ENCODE measurements at places on chromosomes 12 and 14.

GRCh38 chr12:124774054-124774461 lies 89.6 kb downstream of the SCARB1 start:
- H3K4me1 ChIP-seq = no peaks in the 10 kb centered on the region
- H3K27ac ChIP-seq = no peak overlapping the region
- no peak overlapping the region for H3K4me3 ChIP-seq
- H3K36me3 ChIP-seq = no peaks in the 10 kb centered on the region
- peaks cover 14% of the 10 kb centered on the region for H3K27me3 ChIP-seq

DNA sequence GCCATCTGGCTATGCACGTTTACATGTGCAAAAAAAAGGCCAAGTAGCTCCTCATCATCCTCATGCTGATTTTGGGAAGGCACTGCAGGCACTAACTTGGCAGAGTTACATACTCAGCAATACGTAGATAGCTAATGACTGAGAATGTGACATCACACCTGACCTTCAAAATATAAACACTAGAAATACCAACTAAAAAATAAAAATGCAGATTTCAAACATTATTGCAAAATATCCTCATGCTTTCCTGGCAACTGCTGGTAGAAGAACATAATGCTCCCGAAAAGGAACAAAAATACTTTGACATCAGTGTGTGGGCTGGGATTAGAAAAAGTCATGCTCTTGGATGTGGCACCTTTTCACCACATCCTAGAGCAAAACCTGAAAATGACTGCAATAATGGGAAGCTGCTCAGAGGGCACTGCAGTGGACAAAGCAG lies 153.2 kb upstream of the ABCD2 start:
- H3K27ac ChIP-seq = no peak overlapping the region
- DNase-seq = no peak
- no peak overlapping the region for H3K4me3 ChIP-seq
- no peaks in the 10 kb centered on the region for H3K36me3 ChIP-seq
- H3K27me3 ChIP-seq = no peaks in the 10 kb centered on the region
- H3K4me1 ChIP-seq = no peaks in the 10 kb centered on the region

DNA sequence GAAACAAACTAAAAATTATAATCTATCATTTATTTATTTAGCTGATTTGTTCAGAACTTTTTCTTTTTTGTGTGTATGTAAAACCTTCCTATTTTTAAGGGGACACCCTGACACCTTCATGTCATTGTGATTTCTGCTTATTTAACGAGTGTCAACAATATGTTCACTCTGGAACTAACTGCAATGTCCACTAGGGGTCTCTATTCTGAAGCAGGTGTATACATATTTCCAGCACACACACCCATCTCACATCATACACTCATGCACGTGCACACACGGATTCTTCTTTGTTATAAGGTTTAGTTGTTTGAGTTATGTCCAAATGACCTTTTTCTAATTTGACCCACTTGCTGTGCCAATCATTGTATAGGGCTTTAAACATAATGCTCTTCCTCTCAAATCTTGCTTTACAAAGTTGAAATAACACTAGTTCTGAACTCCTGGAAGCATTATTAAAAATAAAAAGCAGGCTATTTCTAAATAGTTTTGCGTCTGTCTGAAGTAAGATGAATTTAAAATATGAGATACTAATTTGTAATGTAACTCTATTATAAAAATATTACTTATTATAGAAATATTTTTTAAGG lies 15.5 kb downstream of the E2F7 start:
- DNase-seq = peak; percentile 63
- H3K4me1 ChIP-seq = no peaks in the 10 kb centered on the region
- H3K4me3 ChIP-seq = no peak overlapping the region
- H3K36me3 ChIP-seq = peaks cover 21% of the 10 kb centered on the region
- H3K27ac ChIP-seq = no peak overlapping the region

GRCh38 chr14:102194856-102195255 lies 55.2 kb downstream of the WDR20 start:
- H3K4me1 ChIP-seq = peaks cover 7% of the 10 kb centered on the region
- H3K4me3 ChIP-seq = no peak overlapping the region
- H3K36me3 ChIP-seq = no peaks in the 10 kb centered on the region
- H3K27me3 ChIP-seq = no peaks in the 10 kb centered on the region
- no peak overlapping the region for H3K27ac ChIP-seq

DNA sequence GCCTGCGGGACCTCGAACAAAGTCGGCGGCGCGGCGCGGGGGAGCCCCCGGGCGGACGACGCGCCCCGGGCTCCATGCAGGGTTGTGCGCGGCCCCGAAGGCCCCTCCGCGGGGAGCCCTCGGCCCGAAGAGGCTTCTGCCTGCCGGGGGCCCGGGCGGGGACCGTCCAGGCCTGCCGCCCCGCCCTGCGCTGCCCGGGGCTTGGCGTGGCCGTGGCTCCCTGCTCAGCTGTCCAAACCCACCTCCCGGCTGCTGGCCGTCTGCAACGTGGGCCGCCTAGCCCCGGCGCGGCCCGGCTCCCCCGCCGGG lies 670 bp downstream of the DYRK2 start:
- peaks cover 15% of the 10 kb centered on the region for H3K4me1 ChIP-seq
- no peak for DNase-seq
- no peaks in the 10 kb centered on the region for H3K36me3 ChIP-seq
- peak overlapping the region; percentile 84 for H3K27ac ChIP-seq
- peaks cover 8% of the 10 kb centered on the region for H3K27me3 ChIP-seq

- no peaks in the 10 kb centered on the region for H3K36me3 ChIP-seq
- H3K27ac ChIP-seq = no peak overlapping the region
- peaks cover 32% of the 10 kb centered on the region for H3K4me1 ChIP-seq
These were observed 134.6 kb downstream of the RBM19 start for GRCh38 chr12:113831476-113831875.

GRCh38 chr14:71060825-71061455 lies 153.7 kb downstream of the PCNX1 start:
- H3K27me3 ChIP-seq = no peaks in the 10 kb centered on the region
- H3K27ac ChIP-seq = no peak overlapping the region
- H3K36me3 ChIP-seq = peaks cover 33% of the 10 kb centered on the region
- no peak overlapping the region for H3K4me3 ChIP-seq
- DNase-seq = no peak

DNA sequence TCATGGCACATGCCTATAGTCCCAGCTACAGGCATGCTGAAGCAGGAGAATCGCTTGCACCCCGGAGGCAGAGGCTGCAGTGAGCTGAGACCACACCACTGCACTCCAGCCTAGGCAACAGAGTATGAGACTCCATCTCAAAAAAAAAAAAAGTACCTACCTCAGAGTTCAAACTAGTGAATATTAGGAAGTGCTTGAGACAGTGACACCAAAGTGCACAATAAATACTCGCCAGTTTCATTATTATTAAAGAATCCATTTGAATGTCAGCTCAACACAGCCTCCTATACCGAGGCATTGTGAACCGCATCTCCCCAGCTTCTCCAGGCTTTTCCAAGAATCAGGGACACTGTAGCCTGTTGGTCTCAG lies 5.0 kb downstream of the GAPDH start:
- H3K27me3 ChIP-seq = no peaks in the 10 kb centered on the region
- no peak overlapping the region for H3K4me3 ChIP-seq
- H3K36me3 ChIP-seq = peaks cover 6% of the 10 kb centered on the region
- H3K4me1 ChIP-seq = peaks cover 11% of the 10 kb centered on the region
- H3K27ac ChIP-seq = no peak overlapping the region

All from neural progenitor cell (in vitro differentiated cells).